Aorta (tissue), 5 donors: ENCODE measurements at places on chromosomes 11 and 22. TPM values are rescaled to one million over a fixed set of nuclear protein-coding genes. Genes with fewer than 3 reads are reported as not detected.
A peak's percentile ranks its signal among the peaks of the same experiment; 100 is the strongest.

DNA sequence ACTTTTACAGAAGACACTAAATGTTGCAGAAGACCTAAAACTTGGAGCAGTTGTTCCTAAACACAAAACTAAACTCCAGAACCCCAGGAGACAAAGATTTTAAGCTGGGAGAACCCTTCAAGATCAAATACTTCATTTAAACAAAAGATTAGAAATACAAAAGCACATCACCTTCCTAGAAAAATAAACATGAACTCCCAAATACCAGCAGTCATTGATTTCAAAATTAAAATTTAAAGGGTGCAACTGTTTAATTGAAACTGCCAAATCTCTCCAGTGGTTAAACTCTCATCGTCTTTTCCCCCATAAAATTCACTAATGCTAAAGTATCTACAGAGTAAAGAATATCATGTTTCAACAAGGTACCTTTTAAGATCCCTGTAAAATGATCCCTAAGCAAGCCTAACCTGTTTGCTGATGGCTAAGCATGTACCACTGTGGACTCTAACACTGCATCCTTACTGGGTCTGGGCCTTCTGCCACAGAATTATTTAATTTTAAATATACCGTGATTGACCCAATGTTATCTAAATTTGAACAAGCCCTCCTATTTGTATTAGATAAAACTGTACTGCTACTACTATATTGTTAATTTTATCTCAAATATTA is 53.7 kb upstream of the CCDC34 start:
- no peak for DNase-seq

DNA sequence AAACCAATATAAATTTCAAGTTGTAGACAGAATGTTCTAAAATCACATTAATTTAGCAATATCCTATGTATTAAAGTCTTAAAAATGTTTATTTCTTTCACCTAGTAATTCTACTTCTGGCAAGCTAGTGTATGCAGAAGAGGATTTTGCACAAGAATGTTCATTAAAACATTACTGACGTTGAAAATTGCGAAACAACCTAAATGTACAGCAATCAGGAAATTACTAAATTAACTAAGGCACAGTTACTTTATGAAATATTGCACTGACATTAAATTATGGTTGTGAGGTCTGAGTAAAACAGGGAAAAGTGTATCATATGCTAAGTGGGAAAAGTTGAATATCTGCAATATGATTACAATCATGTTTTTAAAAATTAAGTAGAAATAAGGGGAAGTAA is 4.1 kb downstream of the SLC36A4 start:
- no peak for DNase-seq

- DNase-seq = peak; percentile 39
Observed at GRCh38 chr11:84136926-84137325, 850.8 kb upstream of the CCDC90B start.

- no peak for DNase-seq
Observed at GRCh38 chr11:34830035-34830434, 86.1 kb downstream of the APIP start.

GRCh38 chr11:106813806-106814205 is 204.5 kb downstream of the GUCY1A2 start:
- no peak for DNase-seq

Gene C22orf31
- not detected for total RNA-seq

Gene LRRC56
- total RNA-seq = 1.3 TPM

DNA sequence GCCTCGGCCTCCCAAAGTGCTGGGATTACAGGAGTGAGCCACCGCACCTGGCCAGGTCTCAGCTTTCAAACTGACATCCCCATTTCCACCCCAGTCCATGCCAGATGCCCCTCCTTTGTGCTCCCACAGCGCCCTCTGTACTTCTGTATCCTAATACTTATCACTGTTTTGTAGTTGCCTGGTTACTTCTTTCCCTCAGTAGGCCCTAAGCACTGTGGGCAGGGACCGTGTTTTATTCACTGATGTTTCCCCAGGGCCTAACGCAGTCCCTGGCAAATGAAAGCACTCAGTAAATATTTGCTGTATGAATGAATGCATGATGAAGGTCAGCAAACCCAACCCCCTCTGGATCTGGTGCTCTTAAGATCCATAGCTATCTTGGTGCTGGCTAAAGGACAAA is 2.2 kb upstream of the TRIM3 start:
- no peak for DNase-seq

DNA sequence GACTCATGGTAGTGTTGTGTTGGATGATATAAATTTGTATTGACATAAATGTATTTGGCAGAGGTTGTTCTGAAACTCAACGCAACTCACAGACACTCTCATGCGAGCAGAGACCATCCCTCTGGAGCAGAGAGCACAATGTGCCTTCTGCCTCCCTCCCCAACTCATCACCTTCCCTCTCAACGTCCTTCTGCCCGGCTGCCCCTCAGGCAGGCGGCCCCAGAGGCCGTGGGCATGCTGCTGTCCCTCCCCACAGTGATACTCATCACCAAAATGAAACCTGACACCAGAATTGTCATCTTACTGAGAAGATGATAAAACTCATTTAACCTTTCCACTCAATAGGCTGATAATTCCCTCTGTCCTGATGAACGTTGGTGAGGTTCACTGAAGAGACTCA is 260.6 kb downstream of the ETS1 start:
- no peak for DNase-seq

- DNase-seq = no peak
Observed at GRCh38 chr11:123304828-123305466, 109.9 kb upstream of the CLMP start.

Gene TMPRSS4
- 0.96 TPM for total RNA-seq

Gene MS4A6A
- 214 TPM for total RNA-seq

GRCh38 chr11:8311366-8311765 is 47.7 kb upstream of the LMO1 start:
- DNase-seq = no peak

- DNase-seq = no peak
Observed at GRCh38 chr11:70630816-70631623, 232.7 kb downstream of the CTTN start.

- DNase-seq = no peak
Observed at GRCh38 chr22:28773461-28773867, 969 bp downstream of the CCDC117 start.

DNA sequence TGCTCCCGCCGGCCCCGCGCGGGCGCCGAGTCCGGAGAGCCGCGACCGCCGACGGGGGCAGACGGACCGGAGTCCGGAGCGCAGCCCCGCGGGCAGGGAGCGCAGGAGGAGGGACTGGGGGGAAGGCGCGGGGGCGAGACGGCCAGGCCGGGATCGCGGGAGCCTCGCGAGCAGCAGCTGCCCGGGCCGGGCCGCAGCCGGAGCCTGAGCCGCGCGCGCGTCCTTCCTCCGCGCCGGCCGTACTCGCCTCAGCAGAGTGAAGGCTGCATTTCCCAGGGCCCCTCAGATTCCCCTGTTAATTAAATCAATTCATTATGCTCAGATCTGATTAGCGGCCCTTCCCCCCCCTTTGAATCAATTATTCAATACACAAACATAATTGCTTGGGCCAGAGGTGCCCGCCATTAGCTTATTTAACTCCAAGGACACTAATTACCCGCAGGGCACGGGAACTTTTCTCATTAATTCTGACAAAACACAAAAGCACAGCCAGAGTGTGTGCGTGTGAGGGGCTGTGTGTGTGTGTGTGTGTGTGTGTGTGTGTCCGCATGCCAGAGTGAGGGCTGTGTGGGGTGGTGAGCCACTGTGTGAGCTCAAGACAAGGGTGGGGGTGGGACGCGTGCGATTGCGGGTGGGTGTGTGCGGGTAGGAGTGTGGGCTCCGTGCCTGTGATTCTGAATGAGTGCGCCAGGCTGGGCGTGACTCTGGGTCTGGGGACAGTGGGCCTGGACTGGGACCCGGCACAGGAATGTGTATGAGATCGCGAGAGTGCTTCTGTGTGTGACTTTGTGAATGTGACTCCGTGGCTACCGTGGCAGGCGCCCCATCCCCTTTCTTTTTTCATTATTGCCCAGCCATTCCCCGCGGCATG is 5.1 kb upstream of the LMO1 start:
- DNase-seq = no peak

DNA sequence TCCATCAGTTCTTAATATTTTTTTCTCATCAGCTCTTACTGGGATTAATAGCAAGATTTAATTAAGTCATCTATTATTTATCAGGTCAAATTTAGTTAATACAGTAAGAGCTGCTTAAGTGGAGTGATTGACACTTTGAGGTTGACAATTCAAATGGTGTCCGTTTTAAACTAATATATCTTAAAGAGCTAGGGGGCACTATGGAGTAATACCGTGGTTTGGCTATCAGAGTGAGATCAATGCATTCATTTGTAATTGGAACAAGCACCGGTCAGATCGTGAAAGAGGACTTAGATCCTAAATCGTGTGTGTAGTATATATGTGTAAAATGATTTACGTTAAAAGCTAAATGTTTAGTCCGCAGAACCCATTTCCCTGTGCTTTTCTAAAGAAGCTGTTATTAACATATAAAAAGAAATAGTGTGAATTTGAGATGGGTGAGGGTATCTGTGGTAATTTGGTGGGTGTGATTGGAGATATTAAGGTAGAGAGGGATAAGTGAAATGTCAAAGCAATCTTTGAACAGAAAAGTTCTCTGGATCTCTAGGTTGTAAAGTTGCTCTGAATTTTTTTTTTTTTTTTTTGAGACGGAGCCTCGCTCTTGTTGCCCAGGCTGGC is 2.3 kb downstream of the SIK2 start:
- no peak for DNase-seq

GRCh38 chr11:72627594-72628281 is 46.5 kb downstream of the PDE2A start:
- DNase-seq = no peak

Gene TESMIN
- total RNA-seq = 1.5 TPM

Gene FXYD2
- total RNA-seq = 1.1 TPM

DNA sequence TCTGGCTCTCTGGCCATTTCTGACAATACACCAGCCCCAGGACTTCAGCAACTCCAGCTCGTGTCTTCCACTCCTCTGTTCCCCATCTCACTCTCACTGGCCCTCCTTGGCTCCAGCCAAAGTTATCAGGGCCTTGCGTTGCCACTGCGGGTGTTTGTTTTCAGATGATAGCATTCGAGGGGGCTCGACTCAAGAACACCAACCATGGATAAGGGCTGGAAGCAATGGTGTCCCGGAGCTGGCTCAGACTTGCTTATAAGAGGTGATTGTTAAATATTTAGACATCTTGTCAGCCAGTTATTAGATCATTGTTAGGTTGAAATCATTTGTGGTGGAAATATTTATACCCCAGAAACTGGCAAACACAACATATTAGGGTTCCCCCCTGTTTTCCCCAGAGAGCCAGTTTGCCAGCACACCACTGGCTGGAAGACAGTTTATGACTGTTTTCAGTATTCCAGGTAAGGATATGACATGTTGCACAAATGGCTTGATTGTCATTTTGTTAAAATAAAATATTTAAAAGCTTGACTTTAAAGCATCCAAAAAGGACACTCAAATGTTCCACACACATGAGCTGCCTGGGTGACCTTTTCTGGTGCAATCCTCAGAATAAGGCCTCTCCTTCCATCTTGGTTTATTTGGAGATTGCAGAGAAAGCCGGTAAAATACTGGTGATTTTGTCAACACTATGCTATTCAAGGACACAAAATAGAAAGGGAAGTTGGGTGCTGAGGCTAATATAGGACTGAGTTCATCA is 98.3 kb downstream of the FBXO7 start:
- DNase-seq = no peak

DNA sequence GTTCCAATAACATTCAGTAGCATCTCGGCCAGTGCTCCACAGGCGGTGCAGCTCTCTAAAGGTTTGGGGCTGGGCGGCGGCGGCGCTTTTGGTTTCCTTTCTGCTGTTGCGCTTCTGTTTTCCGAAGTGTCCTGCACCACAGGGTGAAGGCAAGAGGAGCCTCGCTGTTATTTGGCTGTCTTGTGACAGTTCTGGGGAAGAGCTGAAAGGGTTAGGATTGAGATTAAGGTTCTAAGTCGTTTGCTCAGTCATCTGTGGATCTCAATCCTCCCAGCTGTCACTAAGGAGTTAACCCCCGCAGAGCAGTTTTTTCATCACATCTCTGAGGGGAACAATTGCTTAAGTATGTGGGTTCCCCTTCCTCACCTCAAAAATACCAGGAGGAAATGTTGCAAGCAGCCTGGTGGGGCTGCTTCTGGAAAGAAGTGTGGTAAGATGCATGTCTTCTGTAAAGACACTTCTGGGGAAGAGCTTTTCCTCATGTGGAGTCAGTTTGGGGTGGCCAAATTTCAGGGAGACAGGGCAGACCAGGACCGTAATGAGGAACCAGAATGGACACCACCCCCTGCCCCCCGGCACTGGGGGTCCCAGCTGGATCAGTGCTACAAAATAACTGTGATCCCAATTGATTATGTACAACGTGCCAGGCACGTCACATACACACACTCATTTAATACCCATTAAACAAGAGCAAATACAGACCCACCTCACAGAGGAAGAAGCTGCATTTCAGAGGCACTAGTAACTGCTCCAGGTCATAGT is 14.2 kb downstream of the TMEM121B start:
- no peak for DNase-seq

Gene OTUB1
- 42.1 TPM for total RNA-seq

- no peak for DNase-seq
Observed at GRCh38 chr22:47382164-47382890, 619.9 kb downstream of the TBC1D22A start.

DNA sequence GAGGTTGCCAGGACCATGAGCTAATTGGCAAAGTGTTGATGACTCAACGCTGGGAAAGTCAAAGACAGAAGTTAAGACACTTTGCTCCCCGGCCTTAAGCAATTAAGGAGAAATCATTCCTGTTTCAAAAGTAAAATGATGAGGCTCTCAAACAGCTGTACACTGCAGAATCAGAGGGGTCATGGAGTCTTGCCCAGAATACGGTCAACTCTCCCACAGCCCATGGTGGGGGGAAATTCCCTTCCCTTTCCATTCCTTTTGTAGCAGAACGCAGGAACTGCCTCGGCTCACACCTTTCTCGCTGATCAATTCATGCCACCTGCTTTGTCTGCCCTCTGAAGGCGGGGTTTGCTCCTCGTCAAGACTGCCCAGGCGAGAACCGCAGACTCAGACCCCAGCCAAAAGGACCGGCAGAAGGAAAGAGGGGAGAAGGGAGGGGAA is 52.8 kb downstream of the MN1 start:
- DNase-seq = no peak

DNA sequence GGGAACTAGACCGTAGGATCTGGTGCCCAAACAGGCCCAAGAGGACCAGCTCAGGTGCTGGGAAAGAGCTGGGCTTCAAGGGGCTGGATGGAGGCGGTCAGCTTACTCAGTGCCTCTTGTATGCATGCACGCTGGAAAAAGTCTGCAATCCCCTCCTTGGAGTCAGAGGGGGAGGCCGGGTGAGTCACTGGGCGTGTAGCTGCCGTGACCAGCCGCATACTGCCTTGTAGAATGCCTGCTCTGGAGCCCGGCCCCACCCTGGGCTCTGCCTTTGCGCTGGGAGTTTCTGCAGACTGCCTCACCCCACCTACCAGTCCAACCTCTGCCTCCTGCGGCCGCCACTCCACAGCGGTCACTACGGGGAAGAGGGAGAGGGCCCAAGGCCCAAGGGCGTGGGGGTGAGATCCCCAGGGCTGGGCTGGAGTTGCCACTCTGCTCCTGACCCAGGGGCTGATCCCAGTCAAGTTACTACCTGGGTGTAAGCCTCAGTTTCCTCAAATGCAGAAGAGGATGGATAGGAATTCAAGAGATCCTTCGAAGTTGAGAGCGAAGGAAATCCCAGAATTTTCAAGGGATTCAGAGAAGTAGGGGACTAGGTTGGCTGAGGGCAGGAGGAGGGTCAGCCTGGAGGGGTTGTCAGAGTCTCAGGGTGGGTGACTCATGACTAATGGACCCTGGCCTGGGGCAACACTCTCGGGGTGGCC is 4.2 kb downstream of the MRGPRF start:
- peak; percentile 97 for DNase-seq
